IMR-90 (cell line): ENCODE measurements at places on chromosomes 5 and 9.

- H3K4me3 ChIP-seq = no peak overlapping the region
- peaks cover 11% of the 10 kb centered on the region for H3K27me3 ChIP-seq
- no peak for DNase-seq
- no peaks in the 10 kb centered on the region for H3K36me3 ChIP-seq
- no peak overlapping the region for H3K27ac ChIP-seq
- H3K4me1 ChIP-seq = no peaks in the 10 kb centered on the region
Observed at GRCh38 chr5:171771856-171772255, 13.8 kb upstream of the SMIM23 start.

DNA sequence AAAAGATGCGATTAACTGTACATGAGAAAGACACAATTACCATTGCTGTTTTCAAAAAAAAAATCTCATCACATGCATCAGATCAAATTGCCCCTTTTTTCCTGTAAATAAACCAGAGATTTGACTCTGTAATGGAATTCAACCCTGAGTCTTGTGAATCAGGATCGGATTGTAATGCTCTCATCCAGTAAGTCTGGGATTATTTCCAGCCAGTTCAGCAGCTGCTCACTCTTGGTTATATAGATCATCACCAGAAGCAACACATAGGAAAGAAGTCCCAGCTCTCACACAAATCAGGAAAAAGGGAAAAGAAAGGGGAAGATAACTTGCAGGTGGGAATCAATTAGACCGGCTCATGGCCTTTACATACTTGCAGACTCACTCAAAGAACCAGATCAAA, 97.8 kb upstream of the SPOCK1 start:
- no peak overlapping the region for H3K4me3 ChIP-seq
- no peaks in the 10 kb centered on the region for H3K4me1 ChIP-seq
- no peak overlapping the region for H3K27ac ChIP-seq
- no peaks in the 10 kb centered on the region for H3K36me3 ChIP-seq

DNA sequence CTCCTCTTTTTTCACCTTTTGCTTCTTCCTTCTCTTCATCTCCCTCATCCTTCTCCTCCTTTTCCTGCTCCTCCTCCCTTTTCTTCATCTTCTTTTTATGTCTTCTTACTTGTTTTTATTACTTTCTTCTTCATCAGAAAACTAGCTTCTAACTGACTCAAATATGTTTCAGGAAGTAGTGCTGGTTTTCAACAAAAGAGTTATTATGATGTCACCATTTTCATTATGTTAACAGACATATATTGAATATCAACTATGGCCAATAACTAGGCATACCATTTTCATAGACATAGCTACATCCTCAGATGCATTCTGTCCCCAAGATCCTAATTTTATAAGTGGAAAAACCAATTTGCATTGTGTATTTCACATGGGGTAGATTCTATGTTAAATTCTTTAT, 252.9 kb upstream of the PAPPA start:
- no peak overlapping the region for H3K4me3 ChIP-seq
- no peak for DNase-seq
- H3K27ac ChIP-seq = no peak overlapping the region

DNA sequence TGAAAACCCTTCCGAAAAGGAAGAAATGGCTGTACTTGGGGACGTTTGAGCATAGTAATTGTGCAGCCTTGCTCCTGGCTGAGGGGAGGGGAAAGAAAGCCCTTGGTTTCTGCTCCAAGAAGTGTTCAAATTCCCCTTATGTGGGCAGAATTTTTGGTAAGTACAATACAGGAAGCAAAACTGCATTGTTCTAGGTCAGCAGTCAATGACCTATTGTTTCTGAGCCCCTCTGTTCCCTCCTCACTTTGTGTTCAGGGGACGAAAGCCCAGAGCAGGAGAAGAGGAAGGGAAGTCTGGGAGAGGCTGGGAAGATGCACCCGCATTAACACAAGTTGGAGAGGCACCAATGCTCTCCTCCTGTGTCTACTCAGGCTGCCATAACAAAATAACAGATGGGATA, 11.9 kb downstream of the BASP1 start:
- no peak overlapping the region for H3K4me3 ChIP-seq
- DNase-seq = no peak
- H3K4me1 ChIP-seq = peaks cover 22% of the 10 kb centered on the region
- H3K27me3 ChIP-seq = no peaks in the 10 kb centered on the region
- H3K27ac ChIP-seq = no peak overlapping the region
- H3K36me3 ChIP-seq = peaks cover 32% of the 10 kb centered on the region

GRCh38 chr5:72034770-72035169, 72.5 kb upstream of the MAP1B start:
- no peaks in the 10 kb centered on the region for H3K4me1 ChIP-seq
- peaks cover 39% of the 10 kb centered on the region for H3K27me3 ChIP-seq
- DNase-seq = no peak

DNA sequence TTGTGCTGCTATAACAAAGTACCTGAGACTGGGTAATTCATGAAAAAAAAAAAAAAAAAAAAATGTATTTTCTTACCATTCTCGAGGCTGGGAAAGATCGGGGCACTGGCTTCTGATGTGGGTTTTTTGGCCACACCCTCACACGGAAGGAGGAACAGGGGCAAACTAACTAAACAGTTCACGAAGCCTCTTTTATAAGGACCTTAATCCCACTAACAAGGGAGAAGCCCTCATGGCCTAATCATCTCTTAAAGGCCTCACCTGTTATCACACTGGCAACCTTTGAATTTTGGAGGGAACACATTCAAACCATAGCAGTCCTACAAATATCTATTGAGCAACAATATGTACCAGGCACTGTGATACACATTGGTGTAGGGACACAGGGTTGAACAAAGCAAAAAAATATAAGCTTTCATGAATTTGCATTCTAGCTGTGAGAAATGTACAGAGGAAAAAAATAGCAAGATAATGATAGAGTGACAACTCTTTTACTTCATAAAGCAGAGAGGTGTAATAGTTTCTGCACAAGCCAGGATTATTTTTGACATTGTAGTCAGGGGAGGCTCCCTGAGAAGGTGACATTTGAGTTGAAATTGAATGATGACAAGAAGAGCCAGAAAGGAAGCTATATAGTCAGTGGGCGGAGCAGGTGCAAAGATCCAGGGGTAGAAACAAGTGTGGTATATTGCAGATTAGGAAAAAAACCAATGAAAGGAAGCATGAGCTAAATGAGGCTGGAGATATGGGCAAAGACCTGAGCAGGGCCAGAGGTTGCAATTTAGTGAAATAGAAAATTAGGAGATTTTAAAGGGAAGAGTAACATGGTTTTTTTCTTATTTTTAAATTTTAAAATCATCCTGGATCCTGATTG, 68.1 kb upstream of the GRAMD2B start:
- H3K27me3 ChIP-seq = no peaks in the 10 kb centered on the region
- no peak for DNase-seq
- H3K27ac ChIP-seq = peak overlapping the region; percentile 69
- H3K4me3 ChIP-seq = no peak overlapping the region
- H3K4me1 ChIP-seq = peaks cover 14% of the 10 kb centered on the region

DNA sequence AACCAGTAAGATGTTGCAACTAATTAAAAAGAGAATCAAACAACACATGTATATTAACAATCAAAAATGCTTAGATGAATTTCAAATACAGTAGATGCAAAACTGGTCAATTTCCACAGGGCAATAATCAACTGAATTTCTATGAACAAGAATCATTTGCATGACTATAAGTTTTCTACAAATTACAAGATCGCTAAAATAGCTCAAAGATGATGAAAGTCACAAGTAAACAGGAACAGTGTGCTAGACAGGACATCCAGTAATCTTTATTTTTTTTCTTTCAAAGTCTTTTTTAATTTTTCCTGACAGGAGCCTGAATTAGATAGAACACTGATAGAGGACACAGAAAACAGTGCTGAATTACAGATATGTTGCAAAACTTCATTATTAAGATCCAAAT, 608.2 kb upstream of the DAB2 start:
- H3K4me3 ChIP-seq = no peak overlapping the region
- no peak overlapping the region for H3K27ac ChIP-seq
- H3K36me3 ChIP-seq = no peaks in the 10 kb centered on the region
- no peak for DNase-seq
- H3K27me3 ChIP-seq = peaks cover 4% of the 10 kb centered on the region
- no peaks in the 10 kb centered on the region for H3K4me1 ChIP-seq

- H3K4me3 ChIP-seq = peak within 1 kb of the TSS; percentile 50
- H3K4me1 ChIP-seq = peaks cover 57% of the 10 kb centered on the region
- H3K36me3 ChIP-seq = no peaks in the 10 kb centered on the region
- peak; percentile 98 for DNase-seq
- H3K27me3 ChIP-seq = no peaks in the 10 kb centered on the region
Observed at GRCh38 chr5:150640311-150641005, at the start of gene SYNPO. Gene SYNPO, plus strand, starts transcription at chr5:150640660. Its CDS starts 7,616 bp downstream, at chr5:150648276.

- H3K27me3 ChIP-seq = peaks cover 3% of the 10 kb centered on the region; the same call in 1 of the 2 replicates
- H3K4me1 ChIP-seq = peaks cover 1% of the 10 kb centered on the region; the same call in 1 of the 2 replicates
- DNase-seq = peak; percentile 50
- H3K27ac ChIP-seq = no peak overlapping the region
- H3K4me3 ChIP-seq = no peak overlapping the region
Observed at GRCh38 chr5:68344447-68345111, 129.0 kb downstream of the PIK3R1 start.

DNA sequence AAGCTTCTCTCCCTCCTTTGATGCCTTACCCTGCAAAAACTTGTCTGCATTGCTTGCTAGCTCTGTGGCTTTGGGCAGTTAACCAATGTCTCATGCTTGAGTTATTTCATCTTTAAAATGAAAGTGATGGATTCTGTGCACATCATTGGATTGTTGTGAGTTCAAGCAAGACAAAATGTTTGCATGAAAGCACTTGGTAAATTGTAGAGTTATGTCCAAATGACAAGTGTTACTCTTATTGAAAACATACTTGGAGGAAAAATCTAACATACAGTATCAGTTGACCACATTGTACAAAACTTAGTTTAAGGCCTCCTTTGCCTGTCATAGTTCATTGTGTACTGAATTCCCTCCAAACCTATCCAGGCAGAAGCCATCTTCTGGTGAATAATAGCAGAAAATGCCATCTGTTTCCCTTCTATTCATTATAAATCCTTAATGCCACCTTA, 30.0 kb downstream of the TGFBR1 start:
- peaks cover 7% of the 10 kb centered on the region for H3K4me1 ChIP-seq
- peak; percentile 78 for DNase-seq
- no peaks in the 10 kb centered on the region for H3K27me3 ChIP-seq
- H3K36me3 ChIP-seq = peaks cover 21% of the 10 kb centered on the region
- H3K4me3 ChIP-seq = no peak overlapping the region
- no peak overlapping the region for H3K27ac ChIP-seq

DNA sequence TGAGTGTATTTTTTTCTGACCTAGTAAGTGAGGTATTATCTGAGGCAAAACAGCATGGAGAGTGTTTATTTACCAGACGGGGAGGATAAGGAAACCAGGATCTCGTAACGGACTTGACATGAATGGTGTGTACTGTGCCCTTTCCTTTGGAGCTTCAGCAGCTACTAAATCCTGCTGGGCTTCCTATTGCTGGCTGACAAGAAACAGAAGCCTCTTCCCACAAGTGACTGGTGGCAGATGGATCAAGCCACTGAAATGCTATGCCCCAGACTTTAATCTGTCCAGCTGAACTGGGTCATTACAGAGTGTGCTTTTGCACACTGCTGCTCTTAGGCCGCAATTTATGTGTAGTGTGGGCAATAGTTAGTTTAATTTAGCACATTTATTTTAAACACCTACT, 162.7 kb upstream of the MRPS30 start:
- no peaks in the 10 kb centered on the region for H3K36me3 ChIP-seq
- H3K4me1 ChIP-seq = no peaks in the 10 kb centered on the region
- no peak overlapping the region for H3K27ac ChIP-seq
- no peak overlapping the region for H3K4me3 ChIP-seq
- DNase-seq = no peak
